Stimulated activated CD8-positive, alpha-beta memory T cell treated with anti-CD3 and anti-CD28 coated beads, Interleukin-7, amount 100 ng/mL, for 1 hour (primary cell): ENCODE measurements at places on chromosomes 3 and 15.
A peak's percentile ranks its signal among the peaks of the same experiment; 100 is the strongest.

DNA sequence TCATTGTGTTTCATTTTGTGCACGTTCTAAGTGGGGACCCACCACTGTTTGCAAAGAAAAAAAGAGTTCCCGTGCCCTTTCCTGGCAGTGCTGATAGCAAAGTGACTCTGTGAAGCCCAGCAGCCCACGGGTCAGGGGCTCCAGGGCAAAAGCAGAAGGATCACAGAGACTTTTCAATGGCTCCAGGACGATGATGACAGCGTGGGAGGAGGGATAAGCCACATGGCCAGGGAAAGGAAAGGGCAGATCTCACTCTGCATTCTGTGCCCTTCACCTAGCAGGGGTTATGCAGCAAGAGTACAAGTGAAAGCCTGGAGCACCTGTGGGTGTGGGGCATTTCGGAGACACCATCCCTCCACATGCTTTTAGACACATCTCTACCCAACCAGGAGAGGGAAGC, 35.4 kb downstream of the SEMA5B start:
- no peak for DNase-seq

- DNase-seq, result peak; percentile 46
Measured at GRCh38 chr3:138608322-138609135, at the start of gene FAIM. Gene FAIM (plus strand): TSS chr3:138608771. CDS start chr3:138619727, 10,956 bp downstream.

- DNase-seq, result no peak
Measured at GRCh38 chr3:171122240-171122639, 95.7 kb upstream of the SLC2A2 start.

DNA sequence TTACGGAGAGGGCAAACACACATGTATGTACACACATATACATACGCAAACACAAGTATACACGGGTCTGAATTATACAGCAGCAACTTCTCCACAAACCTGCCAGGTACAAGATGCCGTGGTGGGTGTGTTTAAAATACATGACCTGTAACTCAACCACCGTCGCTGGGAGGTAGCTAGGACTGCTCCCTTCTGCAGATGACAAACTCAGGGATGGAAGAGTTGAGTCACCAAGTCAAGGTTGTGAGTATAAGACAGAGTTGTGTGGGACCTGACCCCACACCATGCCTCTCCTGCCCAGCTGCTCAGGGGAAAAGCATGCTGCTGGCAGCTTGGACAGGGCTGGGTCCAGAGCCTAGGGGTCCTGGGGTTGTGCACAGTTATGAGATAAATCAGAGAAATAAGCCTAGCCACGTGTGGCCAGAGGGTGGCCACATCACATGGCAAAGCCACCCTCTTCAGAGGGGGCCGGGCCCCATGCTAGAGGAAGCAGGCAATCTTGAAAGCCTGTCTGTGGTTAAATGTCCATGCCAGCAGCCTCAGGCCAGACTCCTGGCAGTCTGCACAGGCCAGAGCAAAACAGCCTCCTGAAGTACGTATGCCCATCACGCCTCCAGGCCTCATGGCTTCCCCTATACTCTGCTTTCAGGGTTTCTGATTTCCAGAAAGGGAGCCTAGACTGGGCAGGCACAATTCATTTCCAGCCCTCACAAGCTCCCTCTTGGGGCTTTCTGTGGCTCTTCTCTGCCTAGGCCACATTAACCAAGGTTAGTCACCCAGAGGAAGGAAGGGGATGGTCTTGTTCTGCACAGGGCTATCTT, 107.7 kb upstream of the RPL32 start:
- DNase-seq, result no peak

- no peak for DNase-seq
Measured at GRCh38 chr3:78690766-78691165, 1077.0 kb downstream of the ROBO1 start.

GRCh38 chr15:97522347-97522746, 438.2 kb upstream of the ARRDC4 start:
- DNase-seq, result no peak

- no peak for DNase-seq
Measured at GRCh38 chr15:39944726-39945125, 10.8 kb downstream of the EIF2AK4 start.

GRCh38 chr3:37255990-37256308, 81.6 kb upstream of the LRRFIP2 start:
- no peak for DNase-seq

DNA sequence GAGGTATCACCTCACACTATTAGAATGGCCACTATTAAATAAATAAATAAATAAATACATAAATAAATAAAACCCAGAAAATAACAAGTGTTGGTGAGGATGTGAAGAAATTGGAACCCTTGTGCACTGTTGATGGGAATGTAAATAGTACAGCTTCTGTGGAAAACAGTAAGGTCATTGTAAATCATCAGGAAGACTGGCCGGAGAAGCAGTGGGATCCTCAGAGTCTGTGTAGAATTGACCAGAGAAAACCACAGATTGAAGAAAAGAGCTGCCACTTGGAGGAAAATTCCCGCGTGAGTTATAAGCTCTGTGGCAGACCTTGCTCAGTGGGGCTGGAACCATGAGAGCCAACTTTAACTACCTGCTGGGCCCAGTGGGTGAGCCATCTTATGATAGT, 92.0 kb downstream of the RAD18 start:
- no peak for DNase-seq

GRCh38 chr3:189824629-189825312, 193.6 kb downstream of the TP63 start:
- DNase-seq, result no peak

GRCh38 chr15:41104234-41104633, 11.8 kb downstream of the INO80 start:
- no peak for DNase-seq

DNA sequence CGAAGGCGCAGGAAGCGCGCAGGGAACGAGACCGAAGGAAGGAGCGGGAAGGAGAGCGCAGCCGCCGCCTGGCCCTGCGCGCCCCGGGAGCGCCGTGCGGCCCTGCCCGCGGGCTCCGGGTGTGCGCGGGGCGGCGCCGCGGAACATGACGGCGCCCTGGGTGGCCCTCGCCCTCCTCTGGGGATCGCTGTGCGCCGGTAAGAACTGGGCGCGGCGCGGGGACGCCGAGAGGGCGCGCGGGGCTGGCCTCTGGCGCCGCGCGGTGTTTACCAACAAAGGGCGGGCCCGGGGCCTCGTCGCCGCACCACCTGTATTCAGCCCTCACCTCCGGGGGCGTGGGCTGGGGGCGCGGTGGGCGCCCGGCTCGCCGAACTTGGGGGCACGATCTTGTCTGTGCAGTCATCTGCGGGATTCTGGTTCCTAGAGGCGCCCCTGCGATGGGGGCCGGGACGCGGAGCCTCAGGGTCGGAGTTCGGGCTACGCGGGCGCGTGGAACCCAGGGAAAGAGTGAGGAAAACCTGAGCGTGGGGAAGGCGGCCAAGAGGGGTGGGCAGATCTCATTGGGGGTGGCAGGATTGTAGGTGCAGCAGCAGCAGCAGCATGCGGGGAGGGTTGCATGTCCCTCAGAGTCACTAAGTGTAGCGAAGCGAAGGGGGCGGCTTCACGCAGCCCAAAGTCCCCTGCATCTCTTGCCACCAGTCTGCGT, 641 bp downstream of the ACVR2B start:
- no peak for DNase-seq

GRCh38 chr3:20637729-20638128, 451.7 kb upstream of the SGO1 start:
- no peak for DNase-seq

DNA sequence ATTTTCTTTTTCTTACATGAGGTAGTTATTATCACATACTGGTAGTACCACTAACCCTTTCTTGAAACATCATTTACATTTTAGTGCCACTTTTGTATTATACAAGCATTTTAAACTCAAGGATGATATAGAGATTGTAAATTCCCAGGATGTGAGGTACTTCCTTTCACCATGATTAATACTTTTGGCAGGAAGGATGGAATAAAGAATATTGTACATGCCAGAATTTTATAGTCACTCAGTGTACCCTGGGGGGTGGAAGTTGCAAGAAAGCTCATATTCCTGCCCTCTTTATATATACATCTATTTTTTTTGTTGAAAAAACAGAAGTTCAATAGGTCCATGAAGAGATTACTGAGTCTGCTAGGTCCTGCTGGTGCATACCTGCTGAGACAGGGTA, 141.0 kb upstream of the PLSCR5 start:
- DNase-seq, result no peak

DNA sequence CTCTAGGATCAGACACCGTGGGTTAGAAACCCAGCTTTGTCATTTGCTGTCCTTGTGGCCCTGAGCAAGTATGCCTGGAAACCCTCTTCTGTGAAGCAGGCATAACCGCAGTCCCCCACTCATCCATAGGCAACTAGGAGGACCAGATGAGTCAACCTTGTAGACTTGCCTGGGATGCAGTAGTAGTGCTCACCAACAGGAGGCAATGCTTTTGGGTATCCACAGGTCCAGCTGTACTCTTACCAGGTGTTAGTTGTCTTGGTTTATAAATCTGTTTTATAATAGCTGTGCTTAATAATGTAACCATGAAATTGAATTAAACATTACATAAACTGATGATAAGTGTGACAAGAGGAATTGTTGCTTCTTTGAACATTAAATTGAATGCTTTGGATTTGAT, 389.3 kb downstream of the IL20RB start:
- DNase-seq, result no peak

DNA sequence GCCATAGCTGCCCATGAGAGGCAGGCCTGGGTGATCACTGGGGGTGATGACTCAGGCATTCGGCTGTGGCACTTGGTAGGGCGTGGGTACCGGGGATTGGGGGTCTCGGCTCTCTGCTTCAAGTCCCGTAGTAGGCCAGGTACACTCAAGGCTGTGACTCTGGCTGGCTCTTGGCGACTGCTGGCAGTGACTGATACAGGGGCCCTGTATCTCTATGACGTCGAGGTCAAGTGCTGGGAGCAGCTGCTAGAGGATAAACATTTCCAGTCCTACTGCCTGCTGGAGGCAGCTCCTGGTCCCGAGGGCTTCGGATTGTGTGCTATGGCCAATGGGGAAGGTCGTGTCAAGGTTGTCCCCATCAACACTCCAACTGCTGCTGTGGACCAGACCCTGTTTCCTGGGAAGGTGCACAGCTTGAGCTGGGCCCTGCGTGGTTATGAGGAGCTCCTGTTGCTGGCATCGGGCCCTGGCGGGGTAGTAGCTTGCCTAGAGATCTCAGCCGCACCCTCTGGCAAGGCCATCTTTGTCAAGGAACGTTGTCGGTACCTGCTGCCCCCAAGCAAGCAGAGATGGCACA, 5.3 kb downstream of the WDR6 start:
- no peak for DNase-seq

DNA sequence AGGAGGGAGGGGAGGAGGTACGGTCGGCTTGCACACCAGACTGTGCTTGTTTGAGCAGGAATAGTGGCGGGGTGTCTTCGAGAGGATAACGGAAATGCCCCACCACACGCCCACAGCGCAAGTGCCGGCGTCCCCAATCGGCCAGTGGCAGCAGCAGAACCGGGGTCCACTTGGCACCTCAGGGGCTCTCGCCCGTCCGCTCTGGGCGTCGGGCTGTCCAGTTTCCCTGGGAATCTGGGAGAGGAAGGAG, 53.7 kb downstream of the CCDC54 start:
- DNase-seq, result no peak

- no peak for DNase-seq
Measured at GRCh38 chr15:26374806-26375205, 398.1 kb downstream of the GABRB3 start.

DNA sequence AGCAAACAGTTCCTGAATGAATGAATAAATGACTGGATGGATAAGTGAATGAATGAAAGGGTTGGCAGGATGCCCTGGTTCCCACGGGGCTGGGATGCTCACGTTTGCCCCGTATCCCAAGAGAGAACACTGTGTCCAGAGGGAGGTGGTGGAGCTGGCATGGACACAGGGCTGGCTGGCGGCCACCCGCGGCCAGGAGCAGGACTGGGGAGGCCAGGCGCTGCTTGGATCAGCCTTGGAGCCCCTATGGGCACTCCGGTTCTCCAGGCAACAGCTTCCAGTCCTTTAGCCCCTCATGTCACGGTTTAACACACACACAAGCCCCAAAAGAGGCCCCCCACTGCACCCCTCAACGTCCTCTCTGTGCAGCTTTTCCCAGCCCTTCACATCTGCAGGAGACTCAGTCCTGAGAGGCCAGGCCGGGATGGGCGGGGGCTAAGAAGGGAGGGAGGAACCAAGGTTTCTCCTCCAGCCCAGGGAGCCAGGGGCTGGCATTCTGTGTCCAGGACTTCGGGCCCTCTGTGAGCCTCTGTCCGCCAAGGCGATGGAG, 86.0 kb upstream of the ALDH1L1 start:
- no peak for DNase-seq

DNA sequence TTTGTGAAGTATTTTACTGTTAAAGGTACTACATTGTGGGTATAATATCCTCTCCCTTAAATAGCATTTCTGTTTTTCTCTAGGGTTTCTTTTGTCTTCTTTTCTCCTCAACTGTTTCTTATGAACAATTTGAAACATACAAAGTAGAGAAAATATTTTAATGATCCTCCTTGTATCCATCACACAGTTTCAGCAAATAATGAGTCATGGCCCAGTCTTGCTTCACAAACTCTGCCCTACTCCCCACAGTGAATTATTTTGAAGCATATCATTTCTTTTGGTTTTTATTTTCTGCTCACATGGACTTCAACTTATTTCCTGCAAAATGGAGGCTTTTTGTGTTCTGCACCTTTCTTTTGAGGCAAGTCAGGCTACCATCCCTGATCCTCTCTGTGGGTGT, 6.1 kb upstream of the SCAANT1 start:
- DNase-seq, result no peak

GRCh38 chr3:129449279-129450115, 9.5 kb downstream of the IFT122 start:
- no peak for DNase-seq

DNA sequence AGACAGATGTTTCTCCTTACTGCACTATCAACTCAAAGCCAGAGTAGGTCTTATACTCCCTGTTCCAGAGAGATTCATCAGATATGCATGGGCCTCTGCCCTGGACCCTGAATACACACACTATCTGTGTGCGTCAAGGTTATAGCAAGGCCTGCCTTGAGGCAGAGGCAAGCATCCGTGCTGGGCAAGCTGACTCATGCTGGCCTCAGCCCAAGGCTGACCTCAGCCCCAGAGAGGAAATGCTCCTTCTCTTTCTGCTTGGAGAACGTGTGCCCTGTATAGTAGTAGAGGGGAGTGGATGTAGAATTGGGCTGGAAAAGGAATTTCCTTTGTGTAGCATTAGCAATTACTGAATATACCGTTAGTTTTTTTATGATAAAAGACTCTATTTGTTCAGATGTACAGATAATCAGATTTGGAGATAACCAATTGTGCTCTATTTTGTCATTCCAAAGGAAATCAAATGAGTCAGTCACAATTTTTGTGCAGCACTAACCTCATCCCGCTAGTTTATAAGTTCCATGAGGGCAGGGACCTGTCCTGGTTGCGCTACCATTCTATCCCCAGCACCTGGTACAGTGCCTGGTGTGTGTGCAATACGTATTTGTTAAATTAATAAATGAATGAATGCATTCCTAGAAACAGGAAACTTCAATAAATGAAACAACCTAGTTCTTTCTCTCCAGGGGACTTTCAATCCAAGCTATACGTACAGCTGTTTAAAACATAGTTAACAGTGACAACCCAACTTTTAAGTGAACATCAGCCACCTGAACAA, 13.3 kb upstream of the PAQR9 start:
- DNase-seq, result no peak

GRCh38 chr15:66630801-66631351, 65.1 kb upstream of the LCTL start:
- no peak for DNase-seq
